Calu3 (cell line): ENCODE measurements at places on chromosomes 12 and 14.

DNA sequence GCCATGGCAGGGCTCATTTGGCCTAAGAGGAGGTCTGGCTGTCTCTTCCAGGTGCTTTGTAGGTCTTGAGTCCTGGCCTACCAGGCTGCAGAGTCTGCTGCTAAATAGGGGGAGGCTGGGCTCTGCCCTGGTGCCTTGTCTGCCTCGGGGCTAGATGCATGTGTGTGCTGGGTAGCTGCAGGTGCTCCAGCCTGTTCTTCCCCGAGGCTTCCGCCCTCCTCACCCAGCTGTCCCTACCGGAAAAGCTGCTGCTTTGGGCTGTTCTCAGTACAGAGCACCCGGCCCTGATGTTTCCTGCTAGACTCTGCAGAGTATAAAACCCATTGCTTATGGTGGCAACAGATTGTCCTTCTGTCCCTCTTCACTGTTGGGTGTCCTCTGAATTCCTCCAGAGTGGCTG lies 37.7 kb downstream of the RAB35 start:
- no peak for DNase-seq

- DNase-seq: peak; percentile 20
These were observed 7.9 kb downstream of the CCDC85C start for GRCh38 chr14:99596071-99596627.

- DNase-seq: peak; percentile 68
These were observed 6.0 kb upstream of the CHD4 start for GRCh38 chr12:6613015-6613775.

DNA sequence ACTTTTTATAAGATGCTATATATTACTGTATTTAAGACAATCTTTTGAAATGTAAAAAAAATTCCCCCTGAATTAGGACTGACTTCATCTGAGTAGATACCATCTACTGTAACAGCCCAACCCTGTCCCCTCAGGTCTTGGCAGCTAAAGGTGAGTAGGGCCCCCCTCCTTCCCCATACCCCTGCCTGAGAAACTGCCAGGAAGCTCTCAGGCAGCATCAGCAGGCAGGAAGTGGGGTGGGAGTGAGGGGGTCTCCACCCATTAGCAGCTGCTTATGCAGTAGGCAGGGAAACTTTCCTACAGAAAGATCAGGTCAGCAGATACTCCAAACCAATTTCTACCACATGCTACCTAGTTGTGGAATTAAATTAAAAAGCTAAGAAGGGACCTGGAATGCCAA lies 62.5 kb downstream of the PAX9 start:
- DNase-seq: no peak

GRCh38 chr12:15318841-15319240 lies 3.5 kb upstream of the PTPRO start:
- DNase-seq: no peak

GRCh38 chr12:49296034-49296835 lies 1.3 kb downstream of the PRPH start:
- DNase-seq: peak; percentile 74

- no peak for DNase-seq
These were observed 92.0 kb downstream of the EMP1 start for GRCh38 chr12:13288501-13288900.

DNA sequence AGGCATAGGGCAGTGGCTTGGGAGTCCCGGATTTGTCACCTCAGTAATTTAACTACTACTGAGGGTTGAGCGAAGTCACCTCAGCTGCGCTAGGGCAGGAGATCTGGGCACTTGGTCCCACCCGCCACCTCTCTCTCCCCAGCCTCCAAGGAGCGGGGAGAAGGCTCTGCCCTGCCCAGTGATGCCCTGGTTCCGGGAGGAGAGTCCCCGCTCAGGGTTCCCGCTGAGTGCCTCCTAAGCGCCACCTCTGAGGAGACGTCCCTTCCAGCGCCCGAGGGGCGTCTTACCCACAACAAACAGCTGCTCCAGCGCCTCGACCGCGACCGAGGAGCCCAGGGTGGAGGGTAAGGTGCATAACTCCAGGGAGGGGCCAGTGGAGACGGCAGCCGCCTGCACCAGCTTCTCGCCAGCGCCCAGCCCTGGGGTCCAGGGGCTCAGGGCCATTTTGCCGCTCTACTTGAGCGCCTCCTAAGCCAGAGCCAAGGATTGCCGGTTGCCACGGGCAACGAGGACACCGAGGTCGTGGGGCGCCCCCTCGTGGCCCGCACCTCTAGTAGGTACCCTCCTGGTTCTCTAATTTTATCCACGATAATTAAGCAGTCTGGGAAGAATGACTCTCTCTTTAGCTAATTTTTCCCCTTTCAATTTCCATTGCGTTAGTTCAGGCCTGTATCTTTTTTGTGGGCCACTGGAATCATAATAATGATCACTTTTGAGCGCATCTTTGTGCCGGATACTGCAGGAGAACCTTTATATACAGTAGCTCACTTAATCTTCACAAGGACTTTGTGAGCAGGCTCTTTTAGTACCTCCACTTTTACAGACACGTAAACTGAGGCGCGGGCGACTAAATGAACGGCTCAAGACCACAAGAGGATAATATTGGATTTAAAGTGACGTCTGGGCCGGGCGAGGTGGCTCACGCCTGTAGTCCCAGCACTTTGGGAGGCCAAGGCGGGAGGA lies at the start of gene CCDC175:
TSS of gene CCDC175 (minus strand) at position 481 of the 963 bp plus-strand sequence. CDS start at position 444, 37 bp downstream.
- peak; percentile 92 for DNase-seq

DNA sequence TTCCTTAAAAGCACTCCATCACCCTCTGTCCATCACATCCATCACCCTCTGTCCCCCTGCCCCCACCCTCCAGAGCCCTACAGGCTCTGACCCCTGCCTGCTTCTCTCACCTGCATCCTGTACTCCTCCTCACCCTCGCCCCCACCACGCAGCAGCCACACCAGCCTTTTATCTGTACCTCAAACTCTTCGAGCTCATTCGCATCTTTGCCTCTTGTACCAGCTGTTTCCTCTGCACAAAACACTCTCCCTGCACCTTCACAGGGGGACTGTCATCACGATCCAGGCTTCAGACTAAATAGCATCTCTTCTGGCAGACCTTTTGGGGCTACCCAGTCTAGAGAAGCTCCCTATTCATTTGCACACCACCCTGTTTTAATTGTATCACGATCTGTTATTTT lies 24.1 kb downstream of the TMEM229B start:
- DNase-seq: no peak

DNA sequence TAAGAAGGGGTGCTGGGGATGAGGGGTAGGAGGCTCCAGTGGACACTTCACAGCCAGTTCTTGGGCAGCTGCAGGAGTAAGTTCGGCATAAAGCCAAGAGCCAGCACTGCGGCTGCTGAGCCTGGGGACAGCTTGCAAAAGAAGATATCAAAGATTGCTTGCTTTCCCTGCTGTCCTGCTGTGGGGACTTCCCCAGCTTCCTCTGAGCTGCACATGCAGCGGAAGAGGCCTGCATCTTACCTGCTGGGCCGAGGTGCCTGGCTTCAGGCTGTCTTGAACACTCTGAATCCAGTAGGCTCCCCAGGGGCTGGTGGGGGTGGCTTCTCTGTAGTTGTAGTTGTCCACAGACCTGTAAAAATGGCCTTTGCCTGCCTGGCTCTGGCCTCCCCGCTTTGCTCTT lies 1.3 kb downstream of the CHGA start:
- no peak for DNase-seq

DNA sequence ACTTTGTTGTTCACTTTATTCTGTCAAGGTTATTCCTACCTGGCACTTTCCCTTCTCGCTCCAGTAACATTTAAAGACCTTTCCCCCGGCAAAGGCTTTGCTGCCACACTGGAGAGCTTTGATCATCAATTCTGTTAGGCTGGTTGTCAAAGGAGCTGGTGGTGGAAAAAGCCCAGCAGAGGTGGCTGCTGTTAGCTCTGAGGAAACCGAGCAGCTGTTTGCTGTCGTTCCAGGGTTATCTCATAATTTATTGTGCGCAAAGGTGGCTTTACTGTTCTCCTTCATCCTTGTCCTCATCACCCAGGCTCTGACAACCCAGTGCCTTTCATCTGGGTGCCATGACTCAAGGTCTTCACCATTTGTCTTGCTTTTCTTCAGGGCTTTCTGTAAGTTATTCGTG lies 38.2 kb upstream of the CRADD start:
- no peak for DNase-seq

DNA sequence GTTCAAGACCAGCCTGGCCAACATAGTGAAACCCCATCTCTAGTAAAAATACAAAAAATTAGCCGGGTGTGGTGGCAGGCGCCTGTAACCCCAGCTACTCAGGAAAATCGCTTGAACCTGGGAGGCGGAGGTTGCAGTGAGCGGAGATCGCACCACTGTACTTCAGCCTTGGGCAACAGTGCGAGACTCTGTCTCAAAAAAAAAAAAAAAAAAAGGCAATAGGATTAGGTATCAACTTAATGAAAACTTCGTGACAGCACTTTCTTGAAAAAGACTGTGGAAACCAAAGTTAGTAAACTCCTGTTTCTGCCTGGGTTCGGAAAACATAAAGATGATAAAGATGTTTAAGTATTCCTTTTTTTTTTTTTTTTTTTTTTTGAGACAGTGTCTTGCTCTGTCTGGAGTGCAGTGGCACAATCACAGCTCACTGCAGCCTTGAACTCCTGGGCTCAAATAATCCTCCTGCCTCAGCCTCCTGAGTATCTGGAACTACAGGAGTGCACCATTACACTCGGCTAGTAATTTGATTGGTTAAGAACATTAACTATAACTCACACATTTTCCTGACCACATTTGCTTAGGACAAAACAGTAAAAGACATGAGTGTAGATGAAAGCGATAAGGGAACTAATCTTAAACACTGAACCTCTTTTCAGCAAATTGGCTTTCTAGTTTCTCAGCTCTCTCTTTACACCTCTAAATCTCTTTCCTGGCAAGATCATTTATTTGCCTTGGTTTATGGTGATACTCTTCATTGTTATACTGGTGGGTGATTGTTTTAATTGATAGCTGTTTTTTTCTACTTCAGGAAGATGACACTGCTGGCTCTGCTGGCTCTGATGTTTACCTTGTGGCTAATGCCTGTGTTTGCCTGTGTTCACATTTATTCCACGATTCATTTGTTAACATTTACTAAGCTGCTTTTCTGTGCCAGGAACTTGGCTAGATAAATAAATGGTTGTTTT lies 15.8 kb downstream of the HIF1A start:
- no peak for DNase-seq

DNA sequence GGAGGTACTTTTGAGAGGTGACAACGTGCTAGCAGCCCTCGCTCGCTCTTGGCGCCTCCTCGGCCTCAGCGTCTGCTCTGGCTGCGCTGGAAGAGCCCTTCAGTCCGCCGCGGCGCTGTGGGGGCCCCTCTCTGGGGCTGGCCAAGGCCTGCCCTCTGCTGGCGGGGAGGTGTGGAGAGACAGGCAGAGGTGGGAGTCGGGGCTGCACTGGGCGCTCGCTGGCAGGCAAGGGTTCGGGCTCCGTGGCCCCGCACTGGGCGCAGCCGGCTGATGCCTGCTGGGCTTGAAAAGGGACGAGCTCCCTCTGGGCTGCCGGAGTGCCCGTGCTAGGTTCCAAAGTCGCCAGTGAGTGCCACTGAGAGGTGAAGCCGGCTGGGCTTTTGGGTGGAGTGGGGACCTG lies 580.0 kb downstream of the DIO2 start:
- no peak for DNase-seq

- no peak for DNase-seq
These were observed 96.1 kb downstream of the TMEM121 start for GRCh38 chr14:105622329-105622955.

GRCh38 chr12:105819549-105819948 lies 319.2 kb downstream of the NUAK1 start:
- DNase-seq: no peak

DNA sequence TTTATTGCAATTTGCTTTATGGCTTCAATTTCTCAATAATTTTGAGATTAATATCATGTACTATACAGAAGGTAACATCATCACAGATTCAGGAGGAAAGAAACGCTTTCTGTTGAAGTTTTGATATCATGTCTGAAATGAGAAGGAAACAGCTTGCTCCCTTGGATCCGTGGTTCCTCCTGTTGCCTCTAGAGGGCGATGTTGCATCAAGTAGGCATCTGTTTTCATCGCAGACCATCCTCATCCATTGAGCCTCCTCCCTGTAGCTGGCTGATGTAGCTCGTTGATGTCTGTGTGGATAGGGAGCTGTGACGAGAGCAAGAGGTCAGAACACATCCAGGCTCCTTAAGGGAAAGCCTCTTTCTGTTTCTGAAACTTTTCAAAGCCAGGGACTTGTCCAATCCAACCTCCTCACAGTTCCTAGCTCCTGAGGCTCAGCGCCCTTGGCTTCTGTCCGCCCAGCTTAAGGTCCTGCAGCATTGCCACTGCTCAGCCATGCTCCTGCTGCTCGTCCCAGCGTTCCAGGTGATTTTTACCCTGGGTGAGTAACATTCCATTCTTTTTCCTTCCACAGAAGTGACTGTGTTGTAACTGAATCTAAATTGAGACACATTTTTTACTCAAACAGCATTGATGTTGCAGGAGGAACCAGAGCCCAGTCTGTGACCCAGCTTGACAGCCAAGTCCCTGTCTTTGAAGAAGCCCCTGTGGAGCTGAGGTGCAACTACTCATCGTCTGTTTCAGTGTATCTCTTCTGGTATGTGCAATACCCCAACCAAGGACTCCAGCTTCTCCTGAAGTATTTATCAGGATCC lies 304.8 kb upstream of the OR4E1 start:
- peak; percentile 59 for DNase-seq

DNA sequence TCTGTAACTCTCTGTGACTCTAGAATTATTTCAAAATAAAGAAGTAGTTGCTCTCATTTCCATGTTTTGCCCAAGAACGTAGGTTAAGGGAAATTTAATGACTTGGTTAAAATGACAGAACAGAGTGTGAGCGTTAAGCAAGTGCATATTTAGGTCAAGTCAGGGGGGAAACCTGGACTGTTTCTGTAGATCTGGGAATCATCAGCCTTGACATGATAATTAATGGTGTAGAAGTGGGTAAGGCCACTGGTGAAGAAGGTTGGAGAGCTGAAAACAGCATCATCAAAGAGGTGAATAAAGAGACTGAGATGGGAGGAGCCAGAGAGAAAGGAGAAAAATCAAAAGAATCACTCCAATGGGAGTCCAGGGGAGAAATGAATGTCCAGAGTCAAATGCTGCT lies 49.4 kb upstream of the STK38L start:
- DNase-seq: no peak

DNA sequence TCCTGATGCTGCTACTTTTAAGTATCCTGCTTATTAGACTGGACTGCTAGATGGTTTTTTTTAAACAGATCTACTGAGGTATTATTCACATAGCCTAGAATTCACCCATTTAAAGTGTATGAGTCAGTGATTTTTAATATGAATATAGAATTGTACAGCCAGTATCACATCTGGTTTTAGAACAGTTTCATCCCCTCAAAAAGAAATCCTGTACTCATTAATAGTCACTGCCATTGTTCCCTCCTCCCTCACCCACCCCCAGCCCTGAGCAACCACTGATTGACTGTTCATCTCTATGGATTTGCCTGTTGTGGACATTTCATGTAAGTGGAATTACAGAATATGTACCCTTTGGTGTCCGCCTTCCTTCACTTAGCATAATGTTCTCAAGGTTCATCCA lies 98.4 kb downstream of the PPP2R5C start:
- no peak for DNase-seq

GRCh38 chr12:95517246-95517645 lies 34.0 kb downstream of the USP44 start:
- DNase-seq: no peak

GRCh38 chr12:51171884-51172514 lies 936 bp downstream of the TFCP2 start:
- peak; percentile 24 for DNase-seq
